Stimulated activated CD4-positive, alpha-beta T cell treated with anti-CD3 and anti-CD28 coated beads, Interleukin-4, amount 100 ng/mL, for 48 hours (primary cell): ENCODE measurements at places on chromosomes 7 and 10.

DNA sequence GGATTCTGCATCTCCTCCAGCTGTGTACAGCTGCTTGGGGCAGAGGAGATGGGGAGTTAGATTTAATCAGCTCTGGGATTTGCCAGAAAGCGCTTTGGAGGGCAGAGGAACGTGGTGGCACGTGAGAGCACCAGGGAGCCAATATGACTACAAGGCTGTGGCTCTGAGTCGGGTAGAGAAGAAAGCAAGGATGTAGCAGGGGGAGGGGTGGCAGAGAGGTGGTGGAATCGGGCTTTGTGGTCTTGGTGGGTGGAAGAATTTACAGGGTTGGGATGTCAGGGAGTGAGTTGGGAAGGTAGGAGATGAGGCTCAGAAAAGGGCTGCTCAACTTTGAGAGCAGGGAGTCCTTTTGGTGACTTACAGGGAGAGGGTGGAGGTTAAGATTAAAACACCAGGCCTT lies 113.6 kb downstream of the CCNY start:
- DNase-seq: no peak

GRCh38 chr7:151317936-151318335 lies 23.7 kb upstream of the NUB1 start:
- no peak for DNase-seq

DNA sequence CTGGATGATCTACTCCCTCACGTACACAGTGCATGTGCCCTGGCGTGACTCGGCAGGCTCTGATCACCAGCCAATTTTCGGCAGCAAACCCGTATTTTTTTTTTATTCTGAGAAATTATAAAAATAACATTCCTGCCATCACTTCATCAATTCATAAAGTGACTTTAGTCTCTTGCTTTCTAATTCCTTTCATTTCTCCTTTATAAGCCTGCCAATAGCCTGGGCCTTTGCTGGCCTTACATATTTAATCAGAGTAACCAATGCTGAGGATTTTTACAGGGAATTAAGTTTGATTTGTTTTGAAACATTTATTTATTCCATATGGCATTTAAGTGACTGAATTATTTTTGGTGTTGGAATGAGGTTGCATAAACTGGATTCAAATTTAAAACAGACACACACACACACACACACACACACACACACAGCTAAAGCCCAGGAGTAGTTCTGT lies 140.8 kb downstream of the ETV1 start:
- DNase-seq: no peak

GRCh38 chr10:6912424-6912823 lies 332.3 kb upstream of the PRKCQ start:
- DNase-seq: no peak

DNA sequence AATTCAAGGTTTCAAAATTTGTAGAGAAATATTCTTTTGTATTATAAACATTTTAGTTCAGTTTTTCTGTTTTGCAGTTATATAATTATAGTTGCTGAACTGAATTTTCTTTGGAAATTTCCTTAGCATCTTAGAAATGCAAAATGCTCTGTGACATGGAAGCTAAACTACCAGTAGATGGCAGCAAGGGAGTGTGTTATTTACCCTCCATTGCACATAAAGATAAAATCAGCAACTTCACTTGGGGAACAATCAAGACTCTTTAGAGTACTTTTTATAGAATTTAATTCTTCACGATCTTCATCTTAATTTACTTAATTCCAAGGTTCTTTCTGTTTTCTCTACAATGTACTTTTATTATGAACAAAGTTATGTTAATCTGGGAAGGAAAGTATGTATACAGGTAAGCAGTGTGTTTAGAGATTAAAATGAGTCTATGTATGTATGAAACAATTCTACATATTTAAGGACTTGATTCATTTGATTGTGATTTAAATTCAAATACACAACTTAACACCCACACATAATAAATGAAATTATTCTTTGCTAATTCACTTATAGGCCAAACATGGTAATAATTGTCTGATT lies 404.2 kb downstream of the THSD7A start:
- no peak for DNase-seq

DNA sequence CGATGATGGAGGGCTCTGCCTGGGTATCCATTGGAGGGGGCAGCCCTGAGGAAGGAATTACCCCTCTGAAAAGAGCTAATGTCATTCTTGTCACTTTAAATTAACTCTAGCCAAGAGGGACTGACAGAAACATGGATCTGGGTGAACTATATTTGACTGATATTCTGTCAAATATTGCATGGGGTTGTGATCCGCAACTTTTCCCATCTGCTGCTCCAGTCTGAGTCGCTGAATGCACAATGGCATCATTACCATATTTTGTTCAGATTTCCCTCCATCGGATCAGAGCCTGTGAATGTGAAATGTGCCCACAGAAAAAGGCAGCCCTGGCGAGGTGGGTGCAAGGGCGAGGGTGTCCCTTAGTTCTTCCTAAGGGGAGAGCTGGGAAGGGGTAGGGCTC lies 100.5 kb upstream of the TCF7L2 start:
- DNase-seq: no peak

GRCh38 chr10:100510533-100511308 lies 8.9 kb downstream of the SEC31B start:
- no peak for DNase-seq

GRCh38 chr10:32041290-32042028 lies 14.8 kb downstream of the KIF5B start:
- DNase-seq: no peak

DNA sequence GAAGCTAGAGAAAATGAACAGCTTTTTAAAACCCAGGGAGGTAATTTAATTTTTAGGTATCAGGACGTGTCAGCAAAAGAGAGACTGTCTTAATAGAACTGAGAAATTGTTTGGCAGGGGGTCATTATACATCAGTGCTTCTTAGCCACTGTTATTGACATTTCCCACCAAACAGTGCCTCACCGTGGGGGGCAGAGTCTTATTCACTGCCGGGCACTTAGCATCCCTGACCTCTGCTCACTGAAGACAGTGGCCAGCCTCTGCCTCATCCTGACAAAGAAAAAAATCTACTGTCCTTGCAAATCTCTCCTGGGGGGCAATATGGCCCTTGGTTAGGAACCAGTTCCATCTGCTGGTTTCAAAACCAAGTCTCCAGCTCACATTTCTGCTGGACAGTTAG lies 14.2 kb upstream of the MKI67 start:
- no peak for DNase-seq

- no peak for DNase-seq
Measured at GRCh38 chr7:116686033-116686432, 14.0 kb downstream of the MET start.

- no peak for DNase-seq
Measured at GRCh38 chr7:94525923-94526322, 16.3 kb downstream of the CASD1 start.

DNA sequence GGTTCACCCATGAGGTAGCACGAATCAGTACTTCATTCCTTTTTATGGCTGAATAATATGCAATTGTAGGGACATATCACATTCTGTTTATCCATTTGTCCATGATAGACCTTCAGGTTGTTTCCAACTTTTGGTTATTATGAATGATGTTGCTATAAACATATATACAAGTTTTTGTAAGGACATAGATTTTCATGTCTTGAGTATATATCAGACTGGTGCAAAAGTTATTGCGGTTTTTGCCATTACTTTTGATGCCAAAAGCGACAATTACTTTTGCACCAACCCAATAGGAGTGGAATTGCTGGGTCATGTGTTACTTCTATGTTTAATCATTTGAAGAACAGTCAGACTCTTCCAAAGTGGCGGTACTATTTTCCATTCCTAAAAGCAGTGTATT lies 361.5 kb downstream of the RPS24 start:
- no peak for DNase-seq

GRCh38 chr7:5094641-5095040 lies 49.0 kb downstream of the RBAK start:
- DNase-seq: no peak

- no peak for DNase-seq
Measured at GRCh38 chr10:78757344-78757925, 311.3 kb upstream of the ZMIZ1 start.

DNA sequence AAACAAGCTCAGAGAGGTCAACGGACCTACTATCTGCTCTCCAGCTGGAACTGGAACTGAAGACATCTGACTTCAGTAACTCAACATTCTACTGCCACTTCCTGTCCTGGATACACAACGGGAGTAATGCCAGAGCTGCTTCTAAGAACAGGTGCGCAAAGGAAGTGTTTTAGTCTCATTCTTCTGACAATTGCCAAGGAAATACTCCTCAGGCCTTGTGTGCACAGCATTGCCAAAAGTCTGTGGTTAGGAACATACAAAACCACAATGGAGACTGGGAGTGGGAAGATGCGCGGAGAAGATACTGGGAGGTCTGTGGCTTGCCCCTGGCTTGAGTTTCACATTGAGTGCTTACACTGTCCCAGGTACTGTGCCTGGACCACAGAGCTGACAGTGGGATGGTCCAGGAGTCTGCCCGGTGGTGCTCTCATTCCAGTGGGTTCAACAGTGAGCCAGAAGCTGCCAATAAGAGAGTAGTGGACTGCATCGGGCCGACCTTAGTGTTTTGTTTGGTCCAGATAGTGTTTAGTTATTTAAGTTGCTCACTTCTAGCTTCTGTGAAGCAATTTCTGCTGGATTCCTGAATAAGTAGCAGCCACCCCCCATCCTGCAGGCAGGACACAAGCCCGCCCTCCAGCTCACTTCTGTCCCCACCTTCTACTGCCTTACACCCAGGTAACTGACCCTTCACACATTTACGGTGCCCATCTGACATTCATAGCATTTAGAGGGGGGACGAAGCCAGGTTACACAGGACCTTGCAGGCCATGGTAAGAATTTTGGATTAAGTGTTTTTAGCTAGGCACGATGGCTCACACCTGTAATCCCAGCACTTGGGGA lies 10.3 kb downstream of the TBL2 start:
- DNase-seq: no peak

GRCh38 chr7:8938044-8938805 lies 504.8 kb downstream of the NXPH1 start:
- no peak for DNase-seq

GRCh38 chr7:71633551-71634008 lies 501.6 kb downstream of the GALNT17 start:
- DNase-seq: no peak

DNA sequence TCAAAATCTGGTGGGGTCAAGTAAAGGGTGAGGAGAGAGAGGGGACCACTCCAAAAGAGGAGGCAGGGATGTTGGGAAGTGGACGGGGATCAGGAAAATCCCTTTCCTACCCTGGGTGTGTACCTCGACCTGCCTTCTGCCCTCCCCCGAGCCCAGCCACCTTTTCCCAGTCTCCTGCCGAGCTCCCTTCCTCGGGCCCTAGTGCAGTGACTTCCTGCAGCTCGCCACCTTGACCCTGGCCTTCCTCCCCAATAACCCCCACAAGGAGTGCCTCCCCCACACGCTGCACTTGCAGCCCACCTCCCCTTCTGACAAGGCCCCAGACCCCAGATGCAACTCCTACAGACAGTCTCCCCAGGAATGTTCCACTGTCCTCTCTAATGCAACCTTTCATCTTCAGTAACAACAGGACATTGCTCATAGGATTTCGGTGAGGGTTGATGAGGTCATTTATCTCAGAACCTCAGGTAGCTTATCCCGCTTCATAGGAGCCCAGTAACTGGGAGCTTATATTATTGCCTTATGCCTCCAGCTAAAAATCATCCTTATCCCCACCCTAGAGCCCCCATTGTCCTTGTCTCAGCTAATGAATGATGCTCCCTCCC lies 90.1 kb downstream of the MKI67 start:
- DNase-seq: no peak

DNA sequence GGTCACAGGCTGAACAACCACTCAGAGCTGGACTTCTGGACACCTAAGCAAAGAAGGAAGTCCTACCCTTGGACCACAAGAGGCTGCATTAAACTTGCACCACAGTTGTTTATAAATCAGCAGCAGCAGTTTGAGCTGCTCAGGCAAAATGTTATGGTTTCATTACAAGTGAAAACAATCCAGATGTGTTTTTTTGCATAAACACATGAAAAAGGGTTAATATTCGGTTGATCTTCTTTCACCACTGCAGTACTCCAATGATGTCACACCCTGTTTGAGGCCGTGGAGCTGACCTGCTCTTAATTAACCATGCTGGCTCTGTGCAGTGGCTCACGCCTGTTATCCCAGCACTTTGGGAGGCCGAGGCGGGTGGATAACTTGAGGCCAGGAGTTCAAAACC lies 490.8 kb upstream of the CELF2 start:
- no peak for DNase-seq

DNA sequence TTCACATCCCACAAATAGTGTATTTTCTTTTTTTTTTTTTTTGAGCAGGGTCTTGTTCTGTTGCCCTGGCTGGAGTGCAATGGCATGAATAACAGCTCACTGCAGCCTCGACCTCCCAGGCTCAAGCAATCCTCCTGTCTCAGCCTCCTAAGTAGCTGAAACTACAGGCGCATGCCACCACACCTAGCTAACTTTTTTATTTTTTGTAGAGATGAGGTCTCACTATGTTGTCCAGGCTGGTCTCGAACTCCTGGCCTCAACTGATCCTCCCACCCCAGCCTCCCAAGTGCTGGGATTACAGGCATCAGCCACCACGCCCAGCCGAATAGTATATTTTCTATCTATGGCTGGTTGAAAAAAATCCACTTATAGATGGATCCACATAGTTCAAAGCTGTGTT lies 12.5 kb downstream of the EZH2 start:
- no peak for DNase-seq

DNA sequence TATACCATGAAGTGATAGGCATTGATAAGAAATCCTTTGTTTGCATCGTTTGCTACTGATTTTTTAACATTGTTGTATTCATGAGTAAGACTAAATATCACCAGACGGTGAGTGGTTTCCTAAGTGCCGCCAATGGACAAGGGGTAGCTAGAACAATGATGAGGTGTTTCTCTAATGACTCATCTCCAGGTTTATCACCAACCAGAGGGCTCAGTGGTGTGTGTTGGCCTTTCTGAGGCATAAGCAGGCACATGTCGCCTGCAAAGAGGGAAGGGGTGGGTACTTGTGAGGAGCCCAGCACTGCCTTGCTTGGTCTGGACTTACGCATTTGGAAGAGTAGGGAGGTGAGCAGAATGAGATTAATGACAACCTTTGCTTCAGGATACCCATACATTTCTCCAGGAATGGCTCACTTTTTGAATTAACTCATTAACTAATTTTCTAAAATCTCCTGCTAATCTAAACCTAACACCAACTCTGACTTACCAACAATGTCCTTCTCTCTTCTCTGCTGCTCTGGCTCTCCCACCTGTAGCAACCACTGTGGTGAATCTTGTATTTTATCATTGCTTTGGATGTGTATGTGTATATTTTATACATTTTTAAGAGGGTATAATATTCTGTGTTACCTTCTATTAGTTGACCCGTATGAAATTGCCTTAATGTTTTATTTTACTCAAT lies 722.6 kb downstream of the GRID1 start:
- DNase-seq: no peak
